Esophagus mucosa (tissue), 1 donor: ENCODE measurements at places on chromosomes 6 and 20. TPM values are rescaled to one million over a fixed set of nuclear protein-coding genes. Genes with fewer than 3 reads are reported as not detected.

GRCh38 chr6:48476257-48476656, 365.3 kb upstream of the PTCHD4 start:
- no peak for ATAC-seq

Gene SLC17A1
- total RNA-seq = not detected

Gene PRRT1
- total RNA-seq = 0.40 TPM

GRCh38 chr6:12068899-12069557, 56.9 kb downstream of the HIVEP1 start:
- peak; percentile 87 for ATAC-seq

Gene KCNQ5
- 0.96 TPM for total RNA-seq

Gene GPX5
- not detected for total RNA-seq

DNA sequence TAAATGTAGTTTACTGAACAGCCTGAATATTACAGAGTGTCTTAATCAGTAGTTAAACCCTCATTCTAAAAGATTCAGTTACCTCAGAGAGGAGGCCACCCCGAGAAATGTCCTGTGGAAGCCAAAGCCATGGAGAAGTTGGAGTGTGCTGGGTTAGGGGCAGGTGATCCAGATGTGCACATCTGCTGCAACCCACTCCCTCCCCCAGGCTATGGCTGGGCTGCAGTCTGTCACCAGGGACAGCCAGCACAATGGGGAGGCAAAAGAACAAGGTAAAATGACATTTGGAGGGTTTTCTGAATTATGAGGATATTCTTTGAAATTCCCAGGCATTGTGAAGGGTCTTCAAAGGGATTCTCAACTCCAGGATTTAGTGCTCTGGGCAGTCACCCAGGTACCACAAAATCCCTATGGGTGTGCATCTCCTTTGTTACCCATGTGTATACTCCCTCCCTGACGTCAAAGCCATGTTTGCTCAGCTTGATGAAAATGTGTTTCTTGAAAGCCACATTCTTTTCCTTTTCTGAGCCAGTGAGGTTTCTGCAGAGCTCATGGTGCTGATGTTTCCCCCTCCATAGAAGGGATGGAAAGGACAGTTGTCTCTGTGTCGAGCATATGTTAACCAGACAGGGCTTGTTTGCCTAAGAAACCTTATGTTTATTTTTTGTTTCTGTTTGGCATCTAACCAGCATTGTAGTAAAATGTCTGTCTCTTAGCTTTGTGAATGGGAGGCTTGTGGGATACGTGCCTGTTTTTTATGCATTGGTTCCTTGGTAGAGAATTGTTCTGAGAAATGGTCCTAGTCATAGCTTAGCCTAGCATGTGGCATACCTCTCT, 212.3 kb upstream of the TBX18 start:
- no peak for ATAC-seq

Gene CRIP3
- total RNA-seq = 0.28 TPM

DNA sequence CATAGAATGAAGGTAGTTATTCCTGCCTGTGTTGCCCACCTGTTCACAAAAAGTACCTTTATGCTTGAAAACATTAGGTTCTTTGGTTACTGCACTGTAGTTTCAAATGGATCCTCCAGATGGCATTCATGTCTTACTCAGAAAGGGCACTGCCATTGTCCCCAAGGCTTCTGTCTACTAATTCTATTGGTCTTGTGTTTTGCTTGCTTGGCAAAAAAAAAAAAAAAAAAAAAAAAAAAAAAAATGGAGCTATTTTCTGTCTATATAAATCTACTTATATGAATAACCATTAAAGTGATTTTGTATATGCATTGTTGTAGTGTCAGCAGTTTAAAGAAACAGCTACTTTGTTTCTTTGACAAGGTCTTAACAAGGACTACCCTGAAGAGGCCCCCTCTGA, 12.7 kb upstream of the EFHC1 start:
- ATAC-seq = peak; percentile 49

DNA sequence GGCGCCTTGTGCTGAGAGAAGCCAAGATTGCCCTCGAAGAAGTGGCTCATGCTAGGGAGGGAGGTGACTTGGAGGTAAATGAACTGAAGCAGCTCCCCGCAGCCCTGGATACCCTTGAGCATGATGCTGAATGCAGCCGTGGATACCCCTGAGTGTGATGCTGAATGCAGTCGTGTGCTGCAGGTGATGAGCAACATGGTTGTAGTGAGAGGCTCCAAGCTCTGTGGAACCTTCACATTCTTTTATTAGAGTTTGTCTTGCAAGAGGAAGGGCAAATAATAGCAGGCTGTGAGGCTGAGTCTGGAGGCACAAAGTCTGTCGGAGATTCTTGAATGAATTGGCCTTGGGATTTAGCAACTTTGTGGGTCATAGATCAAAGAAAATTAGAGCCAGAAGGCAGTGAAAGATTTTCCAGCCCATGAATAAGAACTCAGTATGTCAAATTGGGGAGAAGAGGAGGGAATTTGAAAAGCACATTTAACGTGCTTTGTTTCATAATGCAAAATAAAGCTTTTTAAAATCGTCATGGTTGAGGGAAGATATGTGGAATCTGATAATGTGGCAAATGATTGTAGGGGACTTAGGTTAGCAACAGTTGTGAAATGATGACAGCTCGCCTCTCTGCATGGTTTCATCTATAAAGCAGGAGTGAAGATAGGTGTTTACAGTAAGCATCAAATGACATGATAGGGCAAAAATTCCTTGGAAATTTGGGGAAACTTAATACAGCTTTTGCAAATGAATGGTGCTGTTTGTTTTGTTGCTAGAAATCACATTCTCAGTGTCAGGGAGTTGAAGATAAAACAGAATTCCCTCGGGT, 120.1 kb upstream of the TIAM2 start:
- ATAC-seq = no peak

- no peak for ATAC-seq
Measured at GRCh38 chr20:32474717-32474966, 110.5 kb downstream of the NOL4L start.

Gene HSPA1L
- 0.44 TPM for total RNA-seq

- ATAC-seq = peak; percentile 53
Measured at GRCh38 chr6:73585566-73586415, 65.0 kb upstream of the EEF1A1 start.

- ATAC-seq = no peak
Measured at GRCh38 chr6:20929283-20929682, 395.0 kb downstream of the CDKAL1 start.

Gene BEND6
- 0.16 TPM for total RNA-seq

DNA sequence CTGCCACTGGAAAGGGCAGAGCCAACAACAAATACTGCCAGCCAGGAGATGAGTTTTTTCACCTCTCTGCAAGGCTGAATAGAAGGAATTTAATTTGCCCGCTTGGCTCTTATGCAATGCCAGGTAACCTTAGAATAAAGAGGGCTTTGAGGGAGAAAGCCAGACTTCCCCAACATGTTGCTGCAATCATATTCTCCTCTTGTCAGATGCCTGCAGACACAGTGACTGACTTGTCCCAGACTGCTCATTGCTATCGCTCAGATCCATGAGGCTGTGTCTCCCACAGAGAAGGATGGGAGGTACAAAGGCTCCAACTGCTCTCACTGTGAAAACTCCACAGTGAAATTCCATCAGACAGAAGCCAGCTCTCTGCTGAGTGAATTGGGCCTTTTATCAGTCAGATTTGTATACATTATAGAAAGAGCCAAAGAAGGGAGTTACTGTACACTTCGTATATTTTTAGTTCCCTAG, 517.0 kb upstream of the ID4 start:
- ATAC-seq = no peak

DNA sequence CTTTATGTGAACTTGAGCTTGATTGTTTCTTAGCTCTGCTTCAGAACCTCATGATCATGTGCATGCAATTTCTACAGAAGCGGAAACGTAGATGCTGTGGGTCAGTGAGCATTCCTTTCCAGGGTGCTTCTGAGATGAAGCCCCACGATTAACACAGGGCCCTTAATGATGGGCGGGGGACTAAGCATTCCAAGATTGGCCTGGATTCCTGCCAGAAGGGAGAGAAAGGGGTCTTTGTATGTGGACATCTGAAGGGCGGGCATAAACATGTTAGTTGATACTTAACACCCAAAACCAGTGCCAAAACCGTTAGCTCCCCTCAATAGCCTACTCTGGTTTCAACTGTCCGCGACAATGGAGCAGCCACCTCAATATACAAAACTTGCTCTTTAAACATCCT, 46.9 kb upstream of the POU3F2 start:
- ATAC-seq = no peak

GRCh38 chr6:144593392-144593791, 308.3 kb downstream of the UTRN start:
- ATAC-seq = no peak

Gene GCM1
- total RNA-seq = not detected

- no peak for ATAC-seq
Measured at GRCh38 chr6:151721146-151721545, 86.3 kb upstream of the ESR1 start.

- peak; percentile 84 for ATAC-seq
Measured at GRCh38 chr6:118580585-118581419, 32.7 kb downstream of the PLN start.

Gene SDC4
- 99.1 TPM for total RNA-seq

- ATAC-seq = no peak
Measured at GRCh38 chr6:137964876-137965275, 97.8 kb downstream of the TNFAIP3 start.

Gene TBCC
- 15.0 TPM for total RNA-seq

- peak; percentile 24 for ATAC-seq
Measured at GRCh38 chr20:34337982-34338726, 24.9 kb upstream of the ITCH start.

DNA sequence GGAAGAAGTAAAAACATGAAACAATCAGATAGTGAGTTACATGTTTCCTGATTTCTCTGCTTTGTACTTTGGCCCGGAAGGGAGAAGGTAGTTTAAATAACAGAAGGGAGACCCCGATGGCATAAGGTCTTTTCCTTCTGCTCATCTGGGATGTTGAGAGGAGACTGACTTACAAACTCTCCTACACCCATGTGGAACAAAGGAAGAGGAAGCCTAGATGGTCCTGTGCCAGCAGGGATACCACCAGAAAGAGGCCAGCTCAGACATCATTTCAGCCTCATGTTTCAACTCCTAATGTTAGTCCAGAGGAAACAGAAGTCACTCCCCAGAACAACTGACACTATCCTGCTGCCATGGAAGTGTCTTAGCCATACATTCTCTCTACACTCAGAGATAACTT, 250.7 kb upstream of the NOX3 start:
- no peak for ATAC-seq

Gene ATP6V1G2
- total RNA-seq = not detected

- ATAC-seq = no peak
Measured at GRCh38 chr20:23436681-23437080, 2.8 kb upstream of the CSTL1 start.
